ENCODE measurements at places on chromosomes 16 and 17. TPM values are rescaled to one million over a fixed set of nuclear protein-coding genes. Genes with fewer than 3 reads are reported as not detected.

DNA sequence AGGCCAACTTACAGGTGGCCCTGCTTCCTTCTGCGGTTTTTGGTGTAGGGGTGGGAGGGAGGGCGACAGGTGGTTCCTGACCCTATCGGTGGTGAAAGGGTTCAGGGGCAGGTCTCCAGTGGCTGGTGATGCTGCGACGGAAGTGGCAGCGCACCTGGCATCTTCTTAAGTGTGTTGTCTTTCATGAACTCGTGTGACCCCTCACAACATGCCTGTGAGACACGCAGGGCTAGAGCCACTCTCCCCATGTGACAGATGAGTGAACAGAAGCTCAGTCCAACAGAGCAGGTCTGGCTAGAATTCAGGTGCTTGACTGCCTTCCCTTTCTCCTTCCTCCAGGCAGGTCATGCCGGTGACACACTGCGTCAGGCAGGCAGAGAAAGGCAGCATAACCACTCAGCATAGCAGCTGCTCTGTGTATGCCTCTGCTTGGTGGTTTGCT is 8.0 kb downstream of the TNFAIP1 start:
- H3K27me3 ChIP-seq: no peaks in the 10 kb centered on the region
- H3K4me3 ChIP-seq: no peak overlapping the region
- no peak overlapping the region for H3K27ac ChIP-seq
- peaks cover 38% of the 10 kb centered on the region for H3K36me3 ChIP-seq
- no peak for DNase-seq

DNA sequence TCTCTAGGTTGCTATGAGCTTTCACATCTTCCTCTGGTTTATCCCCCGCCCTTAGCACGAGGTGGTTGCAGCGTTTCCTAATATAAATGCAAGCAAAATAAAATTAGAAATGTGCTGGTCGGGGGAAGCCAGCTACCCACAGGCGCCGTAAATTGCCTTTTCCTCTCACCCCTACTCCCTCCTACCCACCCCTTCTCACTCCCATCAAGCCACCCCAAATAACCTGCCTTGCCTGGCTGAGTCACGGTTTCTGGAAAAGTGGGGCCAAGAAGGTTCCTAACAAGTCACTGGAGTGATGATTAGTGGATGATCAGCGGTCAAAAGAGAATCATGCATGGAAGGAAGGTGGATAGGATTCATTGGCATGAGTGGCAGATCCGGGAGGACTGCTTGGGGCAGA is 120.9 kb upstream of the RBFOX1 start:
- H3K4me1 ChIP-seq: no peaks in the 10 kb centered on the region
- no peaks in the 10 kb centered on the region for H3K36me3 ChIP-seq
- no peak overlapping the region for H3K4me3 ChIP-seq
- H3K27me3 ChIP-seq: no peaks in the 10 kb centered on the region
- no peak for DNase-seq
- H3K27ac ChIP-seq: no peak overlapping the region

DNA sequence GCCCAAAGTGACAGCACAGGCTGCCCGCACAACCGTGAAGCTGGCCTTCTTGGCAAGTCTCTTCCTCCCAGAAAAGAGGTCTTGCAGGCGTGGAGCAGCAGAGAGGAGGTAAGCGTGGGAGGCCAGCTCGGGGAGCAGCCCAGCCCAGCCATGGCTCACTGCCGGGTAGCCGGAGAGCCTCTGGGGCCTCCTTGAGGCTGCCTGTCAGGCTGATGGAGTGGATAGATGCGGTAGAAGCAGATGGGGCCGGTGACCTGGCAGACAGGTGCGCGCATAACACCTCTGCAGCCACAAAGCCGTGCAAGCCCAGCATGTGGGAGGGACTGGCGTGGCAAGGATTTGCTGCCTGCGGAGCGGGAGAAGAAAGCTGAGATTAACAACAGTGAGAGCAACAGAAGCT is 17.1 kb upstream of the DOK4 start:
- H3K4me1 ChIP-seq: peaks cover 8% of the 10 kb centered on the region
- no peak for DNase-seq
- H3K4me3 ChIP-seq: no peak overlapping the region
- no peak overlapping the region for H3K27ac ChIP-seq

GRCh38 chr16:3484318-3485096 is 10.8 kb downstream of the C16orf90 start:
- no peak for DNase-seq
- no peak overlapping the region for H3K27ac ChIP-seq
- H3K27me3 ChIP-seq: no peaks in the 10 kb centered on the region

DNA sequence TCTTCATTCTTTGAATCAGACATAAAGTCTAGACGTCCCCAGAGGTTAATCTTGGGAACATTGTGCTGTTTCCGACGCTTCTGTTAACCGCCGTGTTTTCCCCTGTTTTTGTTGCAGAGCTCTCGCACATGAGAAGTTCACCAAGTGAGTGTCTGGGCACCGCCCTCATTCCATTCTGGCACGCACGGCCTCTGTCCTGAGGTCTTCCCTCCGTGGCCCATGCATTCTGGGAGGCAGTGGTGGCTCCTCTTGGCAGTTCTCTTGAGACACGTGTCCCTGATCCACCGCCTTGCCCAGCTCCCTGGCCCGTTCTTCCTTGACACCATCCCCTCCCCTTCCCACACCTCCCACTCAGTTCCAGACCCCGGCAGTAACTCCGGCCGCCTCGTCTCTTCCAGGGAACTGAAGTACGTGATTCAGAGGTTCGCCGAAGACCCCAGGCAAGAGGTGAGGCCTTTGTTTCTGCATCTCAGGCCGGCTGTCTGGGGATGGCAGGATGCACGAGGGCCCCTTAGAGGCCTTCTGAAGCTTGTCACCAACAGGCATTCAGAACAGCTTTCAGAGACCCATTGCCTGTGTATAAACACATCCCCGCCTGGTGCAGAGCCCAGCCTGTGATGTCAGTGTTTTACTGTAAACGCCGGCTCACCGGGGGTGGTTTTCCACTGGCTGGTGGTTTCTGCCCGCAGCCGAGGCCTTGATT is 85.9 kb upstream of the PLCG2 start:
- H3K27ac ChIP-seq: no peak overlapping the region
- H3K27me3 ChIP-seq: no peaks in the 10 kb centered on the region
- no peak overlapping the region for H3K4me3 ChIP-seq

VTN gene
- total RNA-seq: 0.57 TPM

SLC6A2 gene
- not detected for total RNA-seq
